Activated CD4-positive, alpha-beta memory T cell treated with anti-CD3 and anti-CD28 coated beads for 36 hours (primary cell): ENCODE measurements at places on chromosomes 6 and 20. TPM values are rescaled to one million over a fixed set of nuclear protein-coding genes. Genes with fewer than 3 reads are reported as not detected.

POU5F1 gene
- not detected for total RNA-seq

B3GAT2 gene
- 0.05 TPM for total RNA-seq

ZSCAN16 gene
- 3.6 TPM for total RNA-seq

FAM209B gene
- total RNA-seq, result 0.93 TPM

MRPL2 gene
- 91.0 TPM for total RNA-seq

HTR1B gene
- not detected for total RNA-seq

WASF1 gene
- total RNA-seq, result 2.6 TPM

RPP21 gene
- total RNA-seq, result 34.6 TPM

SLC17A2 gene
- not detected for total RNA-seq

KCNK5 gene
- 16.5 TPM for total RNA-seq

FAM162B gene
- total RNA-seq, result not detected

CYP24A1 gene
- 0.92 TPM for total RNA-seq

TMEM151B gene
- total RNA-seq, result 0.12 TPM

CCM2L gene
- total RNA-seq, result not detected

GDAP1L1 gene
- total RNA-seq, result not detected

FOXQ1 gene
- total RNA-seq, result not detected

HSPA1L gene
- 2.0 TPM for total RNA-seq
